ENCODE measurements at places on chromosomes 7 and 10.
A peak's percentile ranks its signal among the peaks of the same experiment; 100 is the strongest.

- DNase-seq = peak; percentile 25
Observed at GRCh38 chr10:64733980-64734379, 1212.8 kb downstream of the REEP3 start.

DNA sequence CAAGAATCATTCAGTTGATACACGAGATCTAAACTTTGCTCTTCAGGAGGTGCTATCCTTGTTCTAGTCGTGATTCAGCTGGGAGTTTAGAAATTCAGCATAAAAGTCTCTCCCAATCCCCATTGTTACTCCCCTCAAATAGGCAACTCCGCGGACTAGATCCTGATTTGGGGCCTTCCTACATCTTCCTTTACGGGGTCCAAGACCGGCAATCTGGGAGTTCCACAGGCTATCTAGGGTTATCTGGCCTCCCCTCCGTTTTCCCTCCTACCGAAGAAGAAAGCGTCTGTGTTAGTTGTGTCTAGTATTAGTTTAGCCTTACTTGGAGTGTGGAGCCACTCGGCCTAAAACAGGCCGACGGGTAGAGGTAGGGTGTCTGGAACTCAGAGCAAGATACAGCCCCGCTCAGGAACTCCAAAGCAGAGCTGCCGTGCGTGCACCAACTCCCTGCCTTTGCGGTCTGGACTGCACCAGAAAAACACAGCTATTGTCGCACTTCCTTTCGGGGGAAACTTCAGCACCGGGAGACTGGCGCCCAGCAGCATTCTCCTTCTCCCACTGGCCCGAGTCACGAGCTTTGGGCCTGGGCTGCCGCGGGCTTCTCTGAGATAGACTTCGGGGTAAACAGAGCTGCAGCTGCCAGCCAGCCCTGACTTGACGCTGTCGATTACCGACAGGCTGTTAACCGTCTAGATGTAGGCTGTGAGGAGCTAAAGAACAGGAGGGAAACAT, 1.5 kb upstream of the DLX5 start:
- DNase-seq = no peak

DNA sequence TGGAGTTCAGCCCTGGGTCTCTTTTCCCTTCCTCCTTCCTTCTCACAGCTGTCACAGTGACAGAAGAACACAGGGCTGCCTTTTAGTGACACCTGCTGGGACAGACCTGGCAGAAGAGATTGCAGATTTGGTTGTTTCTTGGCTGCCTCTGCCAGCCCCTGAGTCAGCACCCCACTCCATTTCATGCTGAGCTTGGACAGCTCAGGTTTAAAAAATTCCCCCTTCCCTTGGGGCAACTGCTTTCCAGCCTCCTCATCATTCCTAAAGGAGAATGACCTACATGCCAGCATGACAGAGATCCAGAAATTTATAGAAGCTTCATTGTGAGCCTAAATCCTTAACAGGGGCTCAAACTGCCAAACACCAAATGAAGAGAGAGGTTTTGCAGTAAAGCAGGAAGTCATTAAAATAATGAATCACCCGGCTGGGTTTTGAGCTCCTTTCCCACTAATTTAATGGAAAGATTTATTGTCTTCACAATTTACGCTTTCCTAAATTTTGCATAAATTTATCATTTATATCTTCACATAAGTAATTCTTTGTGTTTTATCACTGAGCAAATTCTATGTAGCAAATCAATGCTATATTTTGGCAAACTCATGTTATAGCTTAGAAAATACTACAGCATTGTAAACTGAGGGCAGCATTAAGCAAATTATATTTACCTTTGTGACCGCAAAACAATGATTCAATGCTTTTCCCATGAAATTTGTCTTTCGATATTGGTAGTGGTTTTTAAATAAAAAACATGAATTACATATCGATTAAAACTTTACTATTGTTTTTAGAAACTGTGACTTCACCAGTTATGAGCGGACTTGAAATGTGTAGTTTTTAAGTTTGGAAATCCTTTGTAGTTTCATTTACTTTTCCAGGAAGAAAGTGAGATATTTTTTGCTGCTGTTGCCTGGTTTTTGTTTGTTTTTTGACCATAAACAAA, 399.5 kb upstream of the ANKRD30A start:
- no peak for DNase-seq

- DNase-seq = no peak
Observed at GRCh38 chr7:67655168-67655567, 658.5 kb downstream of the TYW1 start.

DNA sequence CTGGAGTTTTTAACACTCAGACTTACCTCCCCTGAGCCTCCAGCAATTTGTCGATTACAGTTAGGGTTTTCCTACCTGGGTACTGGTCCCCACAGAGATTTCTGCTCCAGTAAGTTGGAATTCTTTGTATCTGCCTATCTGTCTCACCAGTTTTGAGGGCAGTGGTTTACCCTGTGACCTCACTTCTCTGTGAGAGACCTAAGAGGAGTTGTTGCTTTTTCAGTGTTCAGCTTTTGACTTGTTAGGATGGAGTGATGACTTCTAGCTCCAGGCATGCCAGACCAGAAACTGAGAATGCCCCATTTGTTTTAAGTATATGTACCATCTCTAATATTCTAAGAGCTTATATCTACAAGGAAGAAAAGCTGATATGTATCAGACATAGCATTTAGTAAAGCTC, 42.9 kb downstream of the CSGALNACT2 start:
- no peak for DNase-seq

DNA sequence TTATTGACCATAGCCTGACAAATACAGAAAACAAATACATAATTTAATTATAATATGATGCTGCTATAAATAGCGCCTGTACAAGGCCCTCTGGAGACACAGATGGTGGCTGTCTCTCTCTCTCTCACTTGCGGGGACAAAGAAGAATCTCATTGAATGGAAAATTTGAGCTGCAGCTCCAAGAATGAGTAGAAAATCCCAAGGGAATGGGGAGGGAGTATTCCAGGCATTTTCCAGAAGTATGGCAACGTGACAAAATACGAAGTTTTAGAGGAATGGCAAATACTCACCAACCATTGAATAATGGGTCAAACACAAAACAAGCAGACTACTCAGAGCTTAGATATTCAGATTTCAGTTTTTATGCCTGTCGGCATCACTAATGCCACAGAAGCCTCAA, 179.9 kb downstream of the NRP1 start:
- DNase-seq = no peak

GRCh38 chr10:46541017-46541661, 15.3 kb downstream of the GPRIN2 start:
- DNase-seq = peak; percentile 71

- DNase-seq = peak; percentile 57
Observed at GRCh38 chr7:24965831-24966708, 13.9 kb downstream of the OSBPL3 start.

GRCh38 chr7:136186281-136186680, 209.1 kb upstream of the MTPN start:
- no peak for DNase-seq

- DNase-seq = no peak
Observed at GRCh38 chr7:149070372-149071125, 20.0 kb downstream of the ZNF786 start.

DNA sequence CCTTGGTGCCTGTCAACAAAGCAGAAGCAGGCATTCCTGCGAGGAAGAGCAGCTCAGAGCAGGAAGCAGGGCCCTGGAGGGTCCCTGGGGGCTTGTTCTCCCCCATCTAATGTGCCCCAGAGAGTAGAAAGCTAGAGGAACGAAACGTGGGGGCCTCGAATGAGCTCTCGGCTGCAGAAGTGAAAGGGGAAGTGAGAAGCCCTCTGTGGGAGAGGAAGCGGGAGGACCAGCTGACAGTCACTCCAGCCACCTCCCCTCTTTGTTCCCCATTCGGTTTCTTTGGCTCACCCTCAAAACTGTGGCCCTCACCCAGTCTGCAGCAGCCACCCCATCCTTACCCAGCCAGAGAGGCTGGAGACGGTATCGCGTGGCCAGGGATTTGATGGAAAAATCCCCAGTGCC, 25.0 kb downstream of the C10orf105 start:
- peak; percentile 39 for DNase-seq

- DNase-seq = no peak
Observed at GRCh38 chr10:76024460-76025123, 593.2 kb downstream of the LRMDA start.

- no peak for DNase-seq
Observed at GRCh38 chr7:223861-224260, 31.5 kb downstream of the FAM20C start.

- DNase-seq = peak; percentile 55
Observed at GRCh38 chr7:76304888-76305375, 2.5 kb downstream of the HSPB1 start.

DNA sequence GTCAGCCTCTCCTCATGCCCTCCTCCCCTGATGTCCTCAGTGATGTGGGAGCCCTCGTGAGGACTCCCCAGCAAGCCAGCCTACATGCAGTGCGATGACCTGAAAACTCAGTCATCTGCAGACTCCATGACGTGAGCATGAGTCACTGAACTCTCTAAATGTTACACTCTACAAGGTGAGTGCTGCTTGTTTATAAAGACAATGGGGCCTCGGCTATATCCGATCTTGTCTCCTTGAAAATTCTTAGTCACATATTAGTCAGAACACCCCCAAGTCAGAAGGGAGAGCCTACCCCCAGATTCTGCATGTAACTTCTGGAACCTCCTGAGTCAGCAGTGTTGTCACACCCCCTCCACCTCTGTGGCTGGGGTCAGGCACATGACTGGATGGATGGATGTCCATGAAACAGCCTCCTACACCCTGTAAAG, 673.8 kb downstream of the INHBA start:
- no peak for DNase-seq

- no peak for DNase-seq
Observed at GRCh38 chr7:98186452-98187137, 24.6 kb upstream of the BHLHA15 start.

DNA sequence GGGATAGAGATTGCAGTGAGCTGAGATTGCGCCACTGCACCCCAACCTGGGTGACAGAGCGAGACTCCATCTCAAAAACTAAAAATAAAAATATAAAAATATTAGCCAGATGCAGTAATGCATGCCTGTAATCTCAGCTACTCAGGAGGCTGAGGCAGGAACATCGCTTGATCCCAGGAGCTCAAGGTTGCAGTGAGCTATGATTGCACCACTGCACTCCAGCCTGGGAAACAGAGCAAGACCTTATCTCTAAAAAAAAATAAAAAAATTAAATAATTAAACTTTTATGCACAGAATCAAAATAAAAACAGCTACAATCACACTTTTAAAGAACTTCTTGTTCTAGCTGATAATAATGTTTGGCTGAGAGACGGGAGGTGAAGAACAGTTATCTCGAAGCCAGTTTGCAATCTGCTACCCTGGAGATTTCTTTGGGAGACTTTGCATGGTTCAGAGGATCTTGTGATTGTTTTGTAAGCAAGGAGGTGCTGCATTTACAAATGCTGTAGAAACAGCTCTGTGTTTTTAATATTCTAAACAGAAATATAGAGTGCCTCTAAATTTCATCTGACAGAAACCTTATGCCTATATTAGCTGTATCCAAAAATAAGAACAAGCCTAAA, 19.9 kb upstream of the MACROH2A2 start:
- no peak for DNase-seq

GRCh38 chr10:62237506-62237905, 31.1 kb downstream of the RTKN2 start:
- no peak for DNase-seq

DNA sequence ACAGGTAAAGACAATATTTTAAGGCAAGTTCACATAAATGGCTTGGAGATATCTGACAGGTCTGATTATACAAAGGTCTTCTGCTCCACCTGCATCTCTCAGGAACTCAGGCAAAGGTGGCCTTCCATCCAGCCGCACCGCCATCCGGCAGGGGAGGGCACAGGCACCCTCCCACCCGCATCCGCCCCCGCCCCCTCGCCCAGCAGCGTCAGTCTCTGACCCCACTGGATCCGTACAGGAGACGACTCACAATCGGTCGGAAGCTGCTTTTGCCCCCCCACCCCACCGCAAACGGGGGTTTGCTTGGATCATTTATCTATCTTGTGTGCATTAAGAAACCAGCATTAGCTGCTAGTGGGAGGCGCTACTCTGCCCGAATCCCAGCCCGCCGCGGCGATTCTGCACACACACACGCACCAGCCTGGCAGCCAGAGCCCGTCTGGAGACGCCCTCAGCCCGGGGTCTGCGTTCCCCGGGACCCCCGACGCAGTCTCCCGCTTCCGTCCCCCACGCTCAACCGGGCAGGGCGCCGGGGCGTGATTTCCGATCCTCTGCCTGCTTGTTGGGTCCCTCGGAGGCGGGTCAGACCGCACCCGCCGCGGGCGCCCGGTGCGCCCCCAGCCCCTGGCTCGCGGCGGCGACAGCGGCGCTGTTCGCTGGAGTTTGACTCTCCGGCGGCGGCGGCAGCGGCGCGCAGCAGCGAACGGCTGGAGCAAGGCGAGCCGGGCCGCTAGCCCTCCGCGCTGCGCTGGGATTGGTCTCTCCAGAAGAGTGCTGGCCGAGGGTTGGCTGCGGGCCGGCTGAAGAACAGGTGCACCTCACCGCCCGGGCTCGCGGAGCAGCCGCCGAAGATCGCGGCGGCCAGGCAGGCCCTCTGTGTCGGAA, 820 bp upstream of the NRG3 start:
- peak; percentile 20 for DNase-seq

DNA sequence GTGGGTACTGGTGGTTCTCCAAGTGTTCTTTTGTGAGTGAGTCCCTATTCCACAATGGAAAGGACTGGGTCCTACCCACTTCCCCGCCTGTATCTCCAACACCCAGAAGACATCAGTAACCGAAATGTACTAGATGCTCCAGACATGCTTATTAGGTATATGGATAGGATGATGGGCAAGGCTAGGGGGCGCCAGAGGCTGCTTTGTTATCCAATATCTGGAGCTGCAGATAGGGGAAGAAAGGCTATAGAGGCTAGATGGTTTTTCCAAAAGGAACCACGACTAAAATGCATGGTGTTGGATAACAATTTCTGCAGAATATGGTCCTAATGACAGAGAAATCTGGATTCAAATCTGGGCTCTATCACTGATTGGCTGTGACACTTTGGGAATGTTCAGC, 56.2 kb upstream of the TM9SF3 start:
- peak; percentile 86 for DNase-seq

- DNase-seq = no peak
Observed at GRCh38 chr10:30127120-30127541, 67.7 kb upstream of the JCAD start.

DNA sequence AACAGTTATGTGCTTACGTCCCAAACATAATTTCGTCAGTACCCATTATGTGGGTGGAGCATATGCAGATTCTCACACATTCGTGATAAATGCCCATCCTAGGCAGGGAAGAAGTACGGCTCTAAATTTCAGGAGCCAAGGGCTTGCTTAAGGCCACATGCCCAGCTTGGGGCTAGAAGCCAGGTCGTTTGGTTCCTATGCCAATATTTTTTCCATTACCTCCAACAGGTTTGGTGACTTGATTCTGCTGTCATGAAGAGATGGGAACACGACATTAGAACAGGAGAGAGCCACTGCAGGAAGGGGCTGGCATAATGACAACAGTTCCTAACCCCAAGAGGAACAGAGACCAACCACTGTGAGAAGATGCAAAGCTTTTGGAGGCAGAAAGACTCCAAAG, 85.1 kb downstream of the HIPK2 start:
- DNase-seq = no peak

- DNase-seq = peak; percentile 77
Observed at GRCh38 chr7:37942934-37943610, 22.6 kb downstream of the EPDR1 start.

GRCh38 chr7:112990624-112991023, 96.0 kb downstream of the GPR85 start:
- DNase-seq = no peak

All from colonic mucosa (tissue), 4 donors.